ENCODE measurements at places on chromosomes 1 and 21. TPM values are rescaled to one million over a fixed set of nuclear protein-coding genes. Genes with fewer than 3 reads are reported as not detected.

TMEM125 gene
- not detected for total RNA-seq

GRCh38 chr21:31343680-31344480 lies at the start of gene TIAM1:
TSS of gene TIAM1 (minus strand) at chr21:31344261. CDS start at chr21:31266972, 77,289 bp downstream.
- H3K36me3 ChIP-seq, result no peaks in the 10 kb centered on the region
- no peak within 1 kb of the TSS for H3K27ac ChIP-seq
- DNase-seq, result no peak
- no peak within 1 kb of the TSS for H3K4me3 ChIP-seq
- peaks cover 37% of the 10 kb centered on the region for H3K27me3 ChIP-seq

DNA sequence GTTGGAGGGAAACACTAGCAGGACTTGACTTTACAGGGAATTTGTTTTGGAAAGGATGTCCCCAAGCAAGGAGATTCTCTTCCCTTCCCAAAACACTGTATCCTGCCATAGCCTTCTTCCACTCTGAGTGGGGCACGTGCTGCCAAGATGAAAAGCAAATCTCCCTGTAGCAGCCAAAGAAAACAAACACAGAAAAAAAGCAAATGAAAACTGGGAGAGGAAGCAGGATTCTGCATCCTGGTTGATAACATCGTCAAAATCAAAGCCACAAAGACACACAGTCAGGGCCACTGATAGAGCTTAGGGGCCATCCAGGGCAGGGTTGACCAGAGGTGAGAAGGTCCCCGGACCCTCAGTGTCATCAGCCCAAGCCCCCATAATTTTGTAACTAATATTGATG lies 16.0 kb upstream of the MTARC2 start:
- peaks cover 32% of the 10 kb centered on the region for H3K4me1 ChIP-seq
- DNase-seq, result peak; percentile 85
- no peaks in the 10 kb centered on the region for H3K36me3 ChIP-seq
- H3K4me3 ChIP-seq, result peak overlapping the region; percentile 47
- peak overlapping the region; percentile 96 for H3K27ac ChIP-seq

GRCh38 chr1:231084353-231084752 lies 44.3 kb upstream of the FAM89A start:
- H3K27me3 ChIP-seq, result no peaks in the 10 kb centered on the region
- H3K27ac ChIP-seq, result no peak overlapping the region
- DNase-seq, result no peak
- no peak overlapping the region for H3K4me3 ChIP-seq
- no peaks in the 10 kb centered on the region for H3K4me1 ChIP-seq

DNA sequence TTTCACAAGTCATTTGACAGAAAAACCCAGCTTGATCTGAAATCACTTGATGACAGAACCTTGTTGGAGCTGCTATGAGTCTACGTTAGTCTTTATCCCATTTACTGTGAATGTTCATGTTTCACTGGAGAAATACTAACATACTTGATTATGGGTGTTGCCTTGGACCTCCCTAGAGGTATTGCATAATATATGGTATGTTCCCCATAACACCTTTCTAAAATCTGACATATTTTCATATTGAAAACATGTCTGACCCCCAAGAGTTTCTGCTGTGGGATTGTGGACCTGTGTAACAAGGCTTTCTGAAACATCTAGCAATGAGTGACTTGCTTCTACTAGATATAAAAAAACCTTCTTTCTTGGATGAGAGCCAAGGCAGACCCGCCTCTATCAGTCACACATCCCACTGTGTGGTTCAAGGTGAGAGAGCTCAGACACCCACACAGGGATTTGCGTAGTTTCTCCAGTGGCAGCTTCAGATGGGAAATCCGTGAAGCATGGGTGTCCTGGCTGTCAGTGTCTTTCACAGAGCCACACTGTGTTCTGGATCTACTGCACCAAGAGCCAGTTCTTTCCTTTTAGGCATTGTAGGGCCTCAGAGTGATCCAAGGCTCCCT lies 4.6 kb downstream of the NENF start:
- H3K27me3 ChIP-seq, result no peaks in the 10 kb centered on the region
- no peak overlapping the region for H3K4me3 ChIP-seq
- no peak for DNase-seq
- H3K27ac ChIP-seq, result no peak overlapping the region
- no peaks in the 10 kb centered on the region for H3K36me3 ChIP-seq

CORT gene
- total RNA-seq, result not detected

- H3K36me3 ChIP-seq, result no peaks in the 10 kb centered on the region
- no peak for DNase-seq
- H3K4me3 ChIP-seq, result no peak overlapping the region
Measured at GRCh38 chr1:185661971-185662370, 72.2 kb upstream of the HMCN1 start.

DNA sequence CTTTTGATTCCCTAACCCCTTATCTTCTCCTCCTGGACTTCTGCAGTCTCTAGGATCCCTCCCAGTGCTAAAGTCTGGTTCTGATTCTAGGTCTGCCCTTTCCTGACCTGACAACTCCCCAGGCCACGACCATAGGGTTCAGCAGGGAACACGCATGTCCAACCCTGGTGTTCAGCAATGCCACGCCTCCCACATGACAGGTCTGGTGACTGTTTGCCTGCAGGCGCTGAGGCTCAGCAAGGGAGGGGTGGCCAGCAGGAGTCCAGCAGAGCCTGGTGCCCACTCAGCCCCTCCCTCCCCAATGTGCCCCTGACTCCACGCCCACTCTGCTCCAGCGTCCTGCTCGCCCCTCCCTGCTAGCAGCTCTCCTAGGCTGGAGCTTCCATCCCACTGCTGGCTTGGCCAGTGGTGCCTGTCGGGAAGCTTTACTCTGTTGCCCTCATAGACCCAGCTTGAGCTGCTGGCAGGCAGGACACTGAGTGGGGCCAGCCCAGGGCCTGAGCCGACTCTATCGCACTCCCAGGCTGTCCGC lies 17.3 kb downstream of the SLC9A1 start:
- H3K27ac ChIP-seq, result no peak overlapping the region
- no peaks in the 10 kb centered on the region for H3K36me3 ChIP-seq
- H3K4me1 ChIP-seq, result no peaks in the 10 kb centered on the region
- no peak for DNase-seq
- H3K27me3 ChIP-seq, result no peaks in the 10 kb centered on the region

DNA sequence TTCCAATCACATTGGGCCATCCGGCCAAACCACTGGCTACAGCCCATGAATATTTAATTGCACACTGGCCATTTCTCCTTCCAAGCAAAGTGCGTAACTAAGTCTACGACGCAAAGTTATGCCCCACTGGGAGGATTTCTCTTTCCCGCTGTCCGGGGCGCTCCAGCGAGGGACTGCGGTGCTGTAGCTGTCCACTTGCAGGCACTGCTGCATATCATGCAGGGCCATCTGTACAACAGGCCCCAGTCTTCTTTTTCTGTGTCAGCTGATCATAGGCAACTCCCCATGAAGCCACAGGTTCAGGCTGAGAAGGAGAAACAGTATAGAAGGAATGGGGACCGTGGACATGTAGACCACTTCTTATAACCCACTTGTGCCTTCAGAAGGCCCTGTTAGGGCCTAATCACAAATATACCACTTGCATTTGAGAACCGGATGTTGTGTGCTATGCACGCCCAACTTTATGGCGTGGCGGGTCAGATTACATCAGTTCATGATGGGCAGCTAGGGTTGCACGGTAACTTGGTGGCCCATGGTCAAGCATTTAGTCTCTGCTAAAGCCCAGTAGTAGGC lies 58.0 kb downstream of the ADSS2 start:
- H3K4me3 ChIP-seq, result no peak overlapping the region
- H3K27me3 ChIP-seq, result no peaks in the 10 kb centered on the region
- no peak overlapping the region for H3K27ac ChIP-seq
- no peaks in the 10 kb centered on the region for H3K36me3 ChIP-seq
- DNase-seq, result no peak

DNA sequence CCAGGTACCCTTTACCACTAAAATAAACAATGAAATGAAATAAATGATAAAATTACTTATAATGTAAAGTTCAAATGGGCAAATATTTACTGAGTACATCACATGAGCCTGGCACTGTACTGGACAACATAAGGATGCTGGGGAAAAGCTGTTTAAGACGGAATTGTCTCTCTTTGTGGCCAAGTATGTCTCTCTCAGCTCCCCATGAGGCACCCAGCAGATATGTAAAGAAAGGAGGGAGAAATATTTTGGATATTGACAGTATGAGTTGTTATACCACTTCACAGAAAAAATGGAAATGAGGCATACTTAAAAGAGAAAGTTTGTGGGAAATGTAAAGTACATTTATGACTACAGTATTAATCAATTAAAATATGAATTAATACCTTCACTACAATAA lies 1.0 kb upstream of the TNFSF4 start:
- DNase-seq, result no peak
- H3K4me1 ChIP-seq, result peaks cover 19% of the 10 kb centered on the region
- H3K27ac ChIP-seq, result no peak overlapping the region
- no peak overlapping the region for H3K4me3 ChIP-seq
- H3K27me3 ChIP-seq, result no peaks in the 10 kb centered on the region

DNA sequence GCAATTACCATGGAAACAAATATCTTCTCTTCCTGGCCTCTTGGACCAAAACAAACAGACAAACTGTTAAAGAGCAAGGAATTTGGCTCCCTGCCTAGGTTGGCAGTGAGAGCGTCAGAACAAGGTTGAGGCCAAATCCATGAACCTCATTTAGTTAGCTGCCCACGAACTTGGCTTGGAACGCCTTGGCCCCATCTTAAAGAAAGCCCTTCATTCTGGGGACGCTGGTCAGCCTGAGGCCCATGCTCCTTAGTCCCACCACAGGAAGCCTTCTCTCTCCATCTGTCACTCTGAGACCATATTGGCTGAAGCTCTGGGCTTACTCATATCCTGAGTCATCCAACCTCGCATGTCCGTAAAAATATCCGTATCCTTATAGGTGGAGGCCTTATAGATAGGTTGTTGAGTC lies 62.4 kb upstream of the DIRAS3 start:
- no peak overlapping the region for H3K4me3 ChIP-seq
- no peaks in the 10 kb centered on the region for H3K36me3 ChIP-seq
- DNase-seq, result peak; percentile 82
- H3K27me3 ChIP-seq, result no peaks in the 10 kb centered on the region
- no peak overlapping the region for H3K27ac ChIP-seq

DNA sequence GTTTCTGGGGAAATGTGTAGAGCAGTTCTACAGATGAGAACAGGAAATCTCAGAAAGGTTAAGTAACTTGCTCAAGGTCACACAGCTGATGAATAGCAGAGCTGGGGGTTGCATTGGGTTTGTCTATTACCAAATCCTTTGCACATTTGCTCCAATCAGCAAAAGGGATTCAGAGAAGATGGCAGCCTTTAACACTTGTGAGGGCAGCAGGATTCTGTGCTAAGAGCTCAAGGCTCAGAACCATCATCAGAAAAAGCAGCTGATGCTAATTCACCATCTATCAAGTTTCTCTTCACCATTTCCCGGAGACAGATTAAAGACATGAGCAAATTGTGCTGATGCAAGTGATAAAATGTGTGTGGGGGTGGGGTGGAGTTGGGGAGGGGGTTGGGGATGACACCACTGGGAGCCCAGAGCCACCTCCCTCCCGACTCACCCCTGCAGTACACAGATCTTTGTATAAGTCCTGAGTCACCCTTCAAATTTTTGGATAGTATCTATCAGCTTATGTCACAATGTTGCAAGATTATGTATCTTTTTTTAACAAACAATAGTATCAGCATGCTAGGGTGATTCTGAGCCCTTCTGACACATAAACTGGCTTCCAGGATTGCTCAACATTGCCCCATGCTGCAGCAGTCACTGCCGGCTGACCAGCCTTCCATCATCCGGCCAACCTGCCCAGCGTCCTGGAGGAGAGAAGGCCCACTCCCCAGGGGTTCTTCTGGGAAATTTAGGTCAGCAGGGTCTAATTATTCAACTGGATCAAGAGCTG lies 2.8 kb upstream of the SPSB1 start:
- no peak overlapping the region for H3K27ac ChIP-seq
- no peaks in the 10 kb centered on the region for H3K27me3 ChIP-seq

GNAT2 gene
- not detected for total RNA-seq

DNA sequence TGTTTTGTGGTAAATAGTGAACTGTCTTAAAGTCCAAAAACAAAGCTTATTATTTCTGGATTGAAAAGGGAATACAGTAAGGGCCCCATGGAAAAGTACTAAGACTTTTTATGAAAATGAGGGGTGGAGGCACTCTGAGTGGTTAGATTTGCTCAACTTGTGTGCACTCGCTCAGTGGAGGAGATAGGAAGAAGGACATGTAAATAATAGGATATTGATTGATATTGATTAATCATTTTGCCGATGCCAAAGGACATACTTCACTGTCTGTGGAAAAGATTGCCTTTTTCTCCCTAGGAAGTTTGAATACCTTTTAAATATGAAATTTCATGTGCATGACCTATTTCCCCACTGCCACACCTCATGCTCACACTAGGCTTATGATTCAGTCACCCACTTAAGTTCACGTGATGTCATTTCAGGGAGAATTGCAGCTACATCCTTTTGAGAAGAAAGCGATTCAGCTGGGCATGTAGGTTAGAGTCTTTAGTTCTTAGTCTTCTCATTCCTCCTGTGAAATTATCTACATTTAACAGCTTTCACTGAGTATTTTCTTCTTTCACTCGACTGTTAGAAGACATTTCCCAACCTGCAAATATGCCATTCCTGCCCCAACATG lies 5.0 kb downstream of the MTR start:
- no peak overlapping the region for H3K4me3 ChIP-seq
- H3K4me1 ChIP-seq, result peaks cover 6% of the 10 kb centered on the region
- no peak overlapping the region for H3K27ac ChIP-seq
- H3K36me3 ChIP-seq, result peaks cover 1% of the 10 kb centered on the region

- no peaks in the 10 kb centered on the region for H3K27me3 ChIP-seq
- no peak overlapping the region for H3K4me3 ChIP-seq
- H3K36me3 ChIP-seq, result no peaks in the 10 kb centered on the region
- peak overlapping the region; percentile 74 for H3K27ac ChIP-seq
- DNase-seq, result no peak
- H3K4me1 ChIP-seq, result peaks cover 19% of the 10 kb centered on the region
Measured at GRCh38 chr1:8687538-8687937, 129.9 kb downstream of the RERE start.

GRCh38 chr1:150302338-150302737 lies 8.7 kb downstream of the MRPS21 start:
- DNase-seq, result no peak
- no peak overlapping the region for H3K27ac ChIP-seq

DNA sequence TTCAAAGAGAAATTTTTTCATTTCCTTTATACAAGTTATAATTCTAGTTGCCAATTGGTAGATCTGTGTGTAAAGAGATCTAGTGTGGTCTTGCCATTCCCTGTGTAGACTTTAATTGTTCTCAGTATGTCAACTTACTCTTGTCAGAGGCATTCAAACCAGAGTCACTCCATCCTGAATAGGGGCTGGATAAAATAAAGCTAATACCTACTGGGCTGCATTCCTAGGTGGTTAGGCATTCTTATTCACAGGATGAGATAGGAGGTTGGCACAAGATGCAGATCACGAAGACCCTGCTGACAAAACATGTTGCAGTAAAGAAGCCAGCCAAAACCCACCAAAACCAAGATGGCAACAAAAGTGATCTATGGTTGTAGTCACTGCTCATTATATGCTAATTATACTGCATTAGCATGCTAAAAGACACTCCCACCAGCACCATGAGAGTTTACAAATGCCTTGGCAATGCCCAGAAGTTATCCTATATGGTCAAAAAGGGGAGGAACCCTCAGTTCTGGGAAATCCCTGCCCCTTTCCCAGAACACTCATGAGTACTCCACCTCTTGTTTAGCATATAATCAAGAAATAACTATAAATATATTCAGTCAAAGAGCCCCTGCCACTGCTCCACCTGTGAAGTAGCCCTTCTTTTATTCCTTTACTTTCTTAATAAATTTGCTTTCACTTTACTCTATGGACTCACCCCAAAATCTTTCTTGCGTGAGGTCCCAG lies 74.0 kb upstream of the ADAMTS5 start:
- no peak overlapping the region for H3K4me3 ChIP-seq
- H3K4me1 ChIP-seq, result no peaks in the 10 kb centered on the region
- H3K27me3 ChIP-seq, result no peaks in the 10 kb centered on the region
- no peak overlapping the region for H3K27ac ChIP-seq

Measured in endothelial cell of umbilical vein (primary cell).